Suppressor macrophage treated with lipopolysaccharide for 1 hour (primary cell): ENCODE measurements at places on chromosomes 4 and X.

GRCh38 chr4:123398853-123399626 lies 2.4 kb downstream of the SPRY1 start:
- peak; percentile 57 for DNase-seq

DNA sequence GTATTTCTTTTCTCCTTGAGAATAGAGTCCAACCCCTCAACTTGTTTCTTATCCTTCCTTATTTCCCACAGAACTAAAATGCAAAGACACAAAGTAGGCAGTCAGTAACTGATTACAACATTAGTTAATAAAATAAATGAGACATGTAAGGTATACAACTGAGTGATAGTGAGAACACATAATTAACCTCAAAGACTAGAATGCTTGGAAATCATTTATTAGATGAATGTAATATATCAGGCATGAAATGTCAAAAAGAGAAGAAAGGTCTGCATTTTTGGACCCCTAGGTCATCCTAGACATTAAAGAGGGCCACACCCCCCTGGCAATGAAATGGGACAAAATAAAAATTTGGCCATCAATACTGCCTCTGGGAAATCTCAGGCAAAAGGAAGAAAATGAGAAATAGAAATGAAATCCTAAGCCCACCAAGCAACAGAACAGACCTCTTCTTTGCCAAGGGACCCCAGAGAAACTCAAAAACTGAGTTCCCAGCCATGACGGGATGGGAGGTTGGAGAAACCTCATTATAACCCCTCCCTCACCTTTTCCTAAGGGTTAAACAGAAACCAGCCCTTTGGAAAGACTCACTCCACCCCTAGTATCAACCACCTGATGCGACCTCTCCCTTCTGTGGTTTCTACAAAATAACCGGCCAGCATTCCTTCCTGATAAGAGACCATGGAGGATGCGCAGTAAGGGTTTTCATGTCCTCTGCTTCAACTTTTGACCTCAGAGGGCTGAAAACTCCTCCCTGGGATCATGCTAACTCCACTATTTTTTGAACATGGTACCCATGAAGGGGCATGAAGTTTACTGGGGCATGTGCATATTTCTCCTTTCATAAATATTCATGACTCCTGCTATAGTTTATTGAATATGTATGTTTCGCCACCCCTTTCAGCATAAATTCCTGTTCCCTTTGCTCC lies 90.0 kb upstream of the EXOC1L start:
- no peak for DNase-seq

DNA sequence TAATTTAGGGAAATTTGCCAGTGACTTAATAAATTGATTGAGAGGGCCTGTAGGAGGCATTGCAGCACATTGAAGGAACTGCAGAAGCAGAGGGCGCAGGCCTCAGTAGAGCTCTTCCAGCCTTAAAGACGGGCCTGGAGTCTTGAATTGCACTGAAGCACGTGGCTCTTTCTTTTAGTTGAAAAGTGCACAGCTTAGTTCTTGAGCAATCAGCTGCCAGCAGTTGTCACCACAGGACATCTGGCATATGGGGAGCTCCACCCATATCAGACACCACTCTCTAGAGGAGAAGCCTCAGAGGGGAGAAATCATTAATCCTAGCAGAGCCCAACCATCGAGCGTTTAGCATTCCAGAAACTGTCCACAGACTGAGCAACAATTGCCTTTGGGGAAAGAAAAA lies 16.0 kb upstream of the FGF16 start:
- no peak for DNase-seq

- DNase-seq, result no peak
Measured at GRCh38 chr4:59217910-59218631, 1982.1 kb upstream of the ADGRL3 start.

DNA sequence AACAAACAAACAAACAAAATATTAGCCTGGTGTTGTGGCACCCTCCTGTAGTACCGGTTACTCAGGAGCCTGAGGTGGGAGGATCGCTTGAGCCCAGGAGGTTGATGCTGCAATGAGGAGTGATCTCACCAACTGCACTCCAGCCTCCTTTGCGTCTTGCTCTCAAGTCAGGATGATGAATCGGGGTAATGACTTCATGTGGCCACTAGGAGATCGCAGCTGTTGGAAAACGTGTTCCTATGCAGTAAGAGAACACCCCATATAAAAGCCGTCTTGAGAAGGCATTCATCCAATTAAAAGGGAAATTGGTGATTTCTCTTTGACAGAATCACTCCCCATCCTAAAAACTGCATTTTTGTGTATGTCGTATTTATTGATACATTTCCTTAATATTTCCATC lies 6.9 kb downstream of the CCNB3 start:
- DNase-seq, result peak; percentile 5

GRCh38 chr4:175947117-175947722 lies 118.4 kb upstream of the WDR17 start:
- peak; percentile 39 for DNase-seq
